ENCODE measurements at places on chromosomes 1 and 21. TPM values are rescaled to one million over a fixed set of nuclear protein-coding genes. Genes with fewer than 3 reads are reported as not detected.
A peak's percentile ranks its signal among the peaks of the same experiment; 100 is the strongest.

- H3K27ac ChIP-seq, result no peak overlapping the region
- H3K4me1 ChIP-seq, result no peaks in the 10 kb centered on the region
- DNase-seq, result no peak
- no peak overlapping the region for H3K4me3 ChIP-seq
- peaks cover 18% of the 10 kb centered on the region for H3K27me3 ChIP-seq
These were observed 75.3 kb downstream of the KCNK1 start for GRCh38 chr1:233689017-233689747.

GRCh38 chr1:25355841-25356395, 17.8 kb downstream of the TMEM50A start:
- H3K27ac ChIP-seq, result peak overlapping the region; percentile 55
- H3K4me3 ChIP-seq, result no peak overlapping the region
- DNase-seq, result peak; percentile 5
- peaks cover 29% of the 10 kb centered on the region for H3K36me3 ChIP-seq
- H3K4me1 ChIP-seq, result peaks cover 19% of the 10 kb centered on the region
- H3K27me3 ChIP-seq, result no peaks in the 10 kb centered on the region

DNA sequence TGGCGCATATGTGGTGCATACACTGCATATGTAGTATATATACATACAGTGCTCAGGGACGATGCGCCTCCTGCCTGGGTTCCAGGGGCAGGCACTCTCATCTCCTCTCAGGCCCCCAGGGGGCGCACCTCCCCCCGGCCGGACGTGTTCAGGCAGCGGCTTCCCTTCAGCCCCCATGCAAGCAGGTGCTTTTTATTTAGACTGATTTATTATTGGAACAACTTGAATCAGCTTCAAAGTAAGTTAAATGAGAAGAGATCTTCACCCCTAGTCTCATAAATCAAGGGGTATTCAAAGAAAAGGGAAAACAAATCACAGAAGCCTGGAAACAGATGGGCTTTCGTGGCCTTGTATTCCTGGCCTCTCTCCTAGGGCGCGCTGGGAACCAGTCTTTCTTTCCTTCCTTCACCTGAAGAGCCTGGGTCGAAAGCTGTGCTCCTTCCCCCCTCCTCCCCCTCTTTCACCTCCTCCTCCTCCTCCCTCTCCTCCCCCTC, 64.6 kb downstream of the UBIAD1 start:
- H3K36me3 ChIP-seq, result no peaks in the 10 kb centered on the region
- peak; percentile 86 for DNase-seq
- peaks cover 14% of the 10 kb centered on the region for H3K27me3 ChIP-seq

DNA sequence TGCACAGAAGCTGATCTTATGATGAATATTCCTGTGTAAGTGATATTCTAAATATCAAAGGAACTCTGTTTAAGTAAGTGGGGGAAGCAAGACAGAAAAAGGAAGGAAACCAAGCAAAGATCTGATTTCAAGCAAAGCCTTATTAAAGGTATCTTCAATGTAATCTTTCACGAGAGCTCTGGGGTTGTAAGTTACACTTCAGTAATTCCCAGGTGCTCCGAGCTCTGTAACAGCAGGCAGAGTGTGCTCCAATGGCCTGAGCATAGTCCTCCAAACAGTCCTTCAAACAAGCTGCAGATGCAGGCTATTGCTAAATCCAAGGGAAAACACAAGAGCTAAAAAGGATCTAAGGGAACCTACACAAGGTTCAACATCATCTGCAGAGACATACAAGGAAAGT, 949.7 kb upstream of the TMPRSS15 start:
- no peaks in the 10 kb centered on the region for H3K36me3 ChIP-seq
- no peak overlapping the region for H3K27ac ChIP-seq
- DNase-seq, result no peak
- H3K27me3 ChIP-seq, result no peaks in the 10 kb centered on the region
- no peak overlapping the region for H3K4me3 ChIP-seq

DNA sequence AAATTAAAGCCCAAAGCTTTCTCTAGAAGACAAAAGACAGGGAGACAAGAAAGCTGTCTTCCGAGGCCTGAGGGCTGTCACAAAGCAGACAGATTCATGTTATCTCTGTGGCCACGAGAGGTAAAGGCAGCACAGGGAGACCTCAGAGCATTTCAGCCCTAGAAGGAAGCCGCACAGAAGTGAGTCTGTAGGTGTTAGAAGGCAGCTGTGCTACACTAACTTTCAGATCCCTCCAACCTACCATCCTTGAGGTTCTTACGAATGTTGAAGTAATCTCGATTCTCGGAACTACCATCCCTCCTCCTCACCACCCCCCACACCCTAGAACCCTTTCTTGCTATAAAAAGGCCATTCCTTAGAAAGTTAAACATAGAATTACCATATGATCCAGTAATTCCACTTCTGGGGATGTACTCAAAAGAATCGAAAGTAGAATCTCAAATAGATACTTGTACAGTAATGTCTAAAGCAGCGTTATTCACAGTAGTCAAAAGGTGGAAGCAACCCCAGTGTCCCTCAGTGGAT, 21.5 kb upstream of the LYST start:
- peaks cover 41% of the 10 kb centered on the region for H3K4me1 ChIP-seq
- H3K27me3 ChIP-seq, result no peaks in the 10 kb centered on the region
- H3K4me3 ChIP-seq, result peak overlapping the region; percentile 6
- peak; percentile 78 for DNase-seq

DNA sequence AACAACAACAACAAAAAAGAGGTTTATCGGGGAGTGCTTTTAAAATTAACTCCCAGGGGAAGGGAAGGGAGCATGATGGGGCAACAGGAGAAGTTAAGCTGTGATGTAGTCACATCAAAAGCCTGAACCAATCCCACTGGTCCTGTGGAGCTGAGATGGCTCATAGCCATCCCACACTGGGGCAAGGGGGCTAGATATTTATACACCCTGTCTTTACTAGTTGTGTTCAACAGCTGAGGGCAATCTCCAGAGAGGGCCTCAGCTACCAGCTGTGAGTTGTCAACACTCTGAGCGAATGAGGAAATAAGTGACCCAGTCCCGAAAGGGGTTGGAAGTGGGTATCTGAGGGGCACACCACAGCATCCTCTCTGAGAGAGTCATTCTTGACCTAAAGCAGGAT, 31.0 kb upstream of the CREG1 start:
- H3K4me1 ChIP-seq, result no peaks in the 10 kb centered on the region
- no peak for DNase-seq
- no peaks in the 10 kb centered on the region for H3K36me3 ChIP-seq
- no peak overlapping the region for H3K4me3 ChIP-seq
- no peak overlapping the region for H3K27ac ChIP-seq

DNA sequence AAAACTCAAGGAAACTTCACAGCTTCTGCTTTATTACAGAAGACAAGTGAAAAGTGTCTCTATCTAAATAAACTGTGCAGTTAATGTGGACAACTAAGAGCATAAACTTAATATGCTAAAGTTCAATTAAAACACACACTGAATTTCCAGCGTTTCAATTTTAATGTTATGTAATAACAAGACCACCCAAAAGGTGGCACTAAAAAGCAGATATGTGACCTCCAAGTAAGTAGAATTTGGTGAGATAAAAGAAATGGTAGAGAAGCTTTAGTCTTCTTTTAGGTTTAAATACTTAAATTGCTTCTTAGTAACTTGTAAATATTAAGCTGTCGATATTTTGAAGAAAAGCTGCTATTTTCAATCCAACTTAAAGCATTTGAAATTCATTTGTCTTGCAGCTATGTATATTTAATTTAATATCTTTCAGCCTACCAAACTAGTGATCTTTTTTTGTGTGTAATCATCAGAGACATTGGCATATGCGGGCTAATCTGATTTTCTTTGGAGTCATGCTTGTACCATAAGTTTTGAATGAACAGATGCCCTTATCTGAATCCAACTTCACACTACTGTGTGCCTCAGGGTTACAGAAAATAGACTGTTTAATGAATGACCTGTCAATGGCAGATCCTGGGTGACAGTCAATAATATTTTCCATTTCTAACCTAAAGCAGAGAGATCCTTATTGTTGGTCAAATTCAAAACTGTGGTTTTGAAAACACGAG, 36.5 kb upstream of the ADAMTS1 start:
- H3K27me3 ChIP-seq, result peaks cover 9% of the 10 kb centered on the region
- DNase-seq, result no peak
- H3K27ac ChIP-seq, result no peak overlapping the region
- H3K4me1 ChIP-seq, result no peaks in the 10 kb centered on the region
- no peak overlapping the region for H3K4me3 ChIP-seq

DNA sequence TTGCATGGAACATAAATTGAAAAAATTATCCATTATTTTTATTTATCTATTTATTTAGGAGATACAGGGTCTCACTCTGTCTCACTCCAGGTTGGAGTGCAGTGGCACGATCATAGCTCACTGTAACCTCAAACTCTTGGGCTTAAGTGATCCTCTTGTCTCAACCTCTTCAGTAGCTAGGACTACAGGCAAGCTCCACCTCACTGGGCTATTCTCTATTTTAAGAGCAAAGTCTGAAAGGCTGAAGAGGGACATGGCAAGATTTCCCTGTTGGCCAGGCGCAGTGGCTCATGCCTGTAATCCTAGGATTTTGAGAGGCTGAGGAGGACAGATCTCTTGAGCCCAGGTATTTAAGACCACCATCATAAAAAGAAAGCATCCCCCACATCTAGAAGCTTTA, 14.0 kb upstream of the RC3H1 start:
- no peak overlapping the region for H3K4me3 ChIP-seq
- H3K4me1 ChIP-seq, result no peaks in the 10 kb centered on the region
- no peak for DNase-seq

- peaks cover 14% of the 10 kb centered on the region for H3K27me3 ChIP-seq
- no peak overlapping the region for H3K4me3 ChIP-seq
- DNase-seq, result no peak
- H3K27ac ChIP-seq, result no peak overlapping the region
- H3K36me3 ChIP-seq, result no peaks in the 10 kb centered on the region
- no peaks in the 10 kb centered on the region for H3K4me1 ChIP-seq
These were observed 60.7 kb upstream of the COG2 start for GRCh38 chr1:230581446-230582079.

GRCh38 chr1:51100264-51100880, 1.7 kb upstream of the C1orf185 start:
- H3K4me3 ChIP-seq, result no peak overlapping the region
- no peaks in the 10 kb centered on the region for H3K36me3 ChIP-seq
- DNase-seq, result no peak
- H3K27me3 ChIP-seq, result peaks cover 16% of the 10 kb centered on the region
- no peak overlapping the region for H3K27ac ChIP-seq
- no peaks in the 10 kb centered on the region for H3K4me1 ChIP-seq

GRCh38 chr1:235972311-235972689, 92.6 kb downstream of the NID1 start:
- no peak for DNase-seq
- no peaks in the 10 kb centered on the region for H3K36me3 ChIP-seq
- peak overlapping the region; percentile 60 for H3K4me3 ChIP-seq
- H3K27ac ChIP-seq, result peak overlapping the region; percentile 82

- peak; percentile 87 for DNase-seq
- H3K27me3 ChIP-seq, result no peaks in the 10 kb centered on the region
- H3K27ac ChIP-seq, result no peak overlapping the region
- H3K4me1 ChIP-seq, result peaks cover 35% of the 10 kb centered on the region
- peak overlapping the region; percentile 17 for H3K4me3 ChIP-seq
- H3K36me3 ChIP-seq, result peaks cover 56% of the 10 kb centered on the region
These were observed 56.8 kb downstream of the ZBTB17 start for GRCh38 chr1:15918962-15919715.

The CHI3L2 gene
- 12.7 TPM for total RNA-seq

The TENT5C gene
- 6.4 TPM for total RNA-seq

The COL24A1 gene
- total RNA-seq, result not detected

The AVPR1B gene
- total RNA-seq, result not detected

The CATSPERE gene
- not detected for total RNA-seq

The AUNIP gene
- 9.6 TPM for total RNA-seq

The MYOG gene
- total RNA-seq, result not detected

The KRTAP19-1 gene
- not detected for total RNA-seq

The KRTAP19-4 gene
- total RNA-seq, result not detected
